Vagina (tissue), 2 donors: ENCODE measurements at places on chromosomes 1 and 21.

DNA sequence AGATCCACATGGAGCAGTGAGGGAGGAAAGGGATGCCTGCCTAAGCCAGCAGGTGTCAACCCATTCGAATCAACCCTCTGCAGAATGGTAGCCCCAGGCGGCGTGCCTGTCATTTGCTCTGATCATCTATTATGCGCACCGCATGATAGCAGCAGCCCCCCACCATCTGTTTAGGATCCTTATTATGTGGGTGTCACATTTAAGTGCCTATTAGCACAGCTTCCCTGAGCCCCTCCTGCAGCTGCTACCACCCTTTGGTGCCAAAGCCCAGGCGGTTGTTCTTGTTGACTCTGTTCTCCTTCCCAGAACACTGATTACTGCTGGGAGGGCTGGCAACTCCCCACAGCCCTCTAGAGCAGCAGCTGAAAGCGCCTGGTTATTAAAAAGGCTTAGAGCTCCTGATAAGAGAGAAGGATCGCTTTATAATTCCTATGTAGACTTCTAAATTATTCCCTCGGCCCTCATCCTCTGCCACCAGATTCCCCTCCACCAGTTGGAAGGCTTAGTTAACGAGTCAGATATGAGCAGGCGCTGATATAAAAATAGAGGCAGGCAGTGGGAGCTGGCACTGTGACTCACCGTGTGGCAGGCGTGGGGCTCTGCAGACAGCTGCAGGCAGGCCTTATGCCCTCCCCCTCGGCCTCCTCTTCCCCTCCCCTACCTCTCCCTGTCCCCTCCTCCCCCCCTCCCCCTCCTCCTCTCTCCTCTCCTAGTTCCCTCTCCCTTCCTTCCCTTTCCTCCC lies 23.0 kb downstream of the ACTA1 start:
- no peak for DNase-seq

- no peak for DNase-seq
These were observed 9.8 kb upstream of the FCRL1 start for GRCh38 chr1:157829711-157830110.

DNA sequence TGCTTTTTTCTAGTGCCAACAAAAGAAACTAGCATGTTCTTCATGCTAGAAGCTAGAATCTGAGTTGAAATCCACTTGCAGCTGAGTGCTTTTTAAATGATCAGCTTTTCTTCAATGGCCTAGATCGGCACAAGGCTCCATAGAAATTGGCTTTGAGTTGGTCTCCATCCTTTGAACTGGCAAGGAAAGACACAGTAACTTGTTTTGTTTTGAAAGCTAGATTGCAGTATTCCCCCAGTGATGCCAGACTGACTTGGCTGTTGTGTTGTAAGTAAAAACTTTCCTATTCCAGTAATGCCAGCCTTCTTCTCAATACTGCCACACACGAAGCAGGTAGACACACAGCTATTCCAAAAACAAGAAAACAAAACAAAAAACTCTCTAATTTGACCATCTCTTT lies 139.1 kb downstream of the FMN2 start:
- no peak for DNase-seq

DNA sequence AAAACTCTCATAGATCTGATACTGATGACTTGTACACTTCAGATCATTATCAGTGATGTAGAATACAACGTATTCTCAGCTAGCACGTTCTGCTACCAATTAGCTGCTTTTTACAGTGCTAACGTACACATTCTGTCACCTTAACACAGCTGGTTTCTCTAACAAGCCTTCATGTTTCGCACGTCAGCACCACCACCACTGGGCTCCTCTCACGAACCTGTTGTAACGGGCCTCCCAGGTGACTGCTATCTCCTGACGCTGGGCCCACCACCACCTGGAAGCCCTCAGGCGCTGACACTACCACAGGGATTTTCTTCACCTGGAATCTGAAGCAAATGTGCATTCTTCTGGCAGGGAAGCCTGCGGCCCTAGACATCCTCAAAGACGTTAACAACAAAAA lies 19.8 kb downstream of the TOMM20 start:
- peak; percentile 65 for DNase-seq

- DNase-seq = no peak
These were observed 15.1 kb downstream of the ELK4 start for GRCh38 chr1:205616563-205617293.

GRCh38 chr1:159040206-159040605 lies 30.5 kb downstream of the IFI16 start:
- no peak for DNase-seq

GRCh38 chr1:175479521-175480342 lies 263.7 kb downstream of the TNR start:
- no peak for DNase-seq

GRCh38 chr1:181352695-181353094 lies 130.6 kb upstream of the CACNA1E start:
- DNase-seq = peak; percentile 72

DNA sequence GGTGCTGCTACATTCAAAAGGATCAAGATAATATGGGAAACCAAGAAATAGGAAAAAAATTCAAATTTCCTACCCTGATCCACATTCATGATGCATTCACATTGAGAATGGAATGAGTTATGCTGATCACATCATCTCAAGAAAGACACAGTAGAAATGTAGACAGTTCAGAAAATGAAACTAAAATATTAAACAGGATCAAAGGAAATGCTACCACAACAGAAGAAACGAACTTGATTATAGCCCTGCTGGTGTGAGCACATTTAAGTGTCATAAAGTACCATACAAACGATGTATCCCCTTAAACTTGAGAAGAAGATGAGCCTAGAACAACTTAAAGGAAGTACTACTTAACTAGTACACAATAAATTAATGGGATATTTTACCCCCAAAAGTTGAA lies 21.3 kb downstream of the SYDE2 start:
- no peak for DNase-seq

GRCh38 chr1:147539122-147539575 lies 2.2 kb upstream of the BCL9 start:
- DNase-seq = no peak
